HT1080 (cell line): ENCODE measurements at places on chromosomes 2 and 18.

DNA sequence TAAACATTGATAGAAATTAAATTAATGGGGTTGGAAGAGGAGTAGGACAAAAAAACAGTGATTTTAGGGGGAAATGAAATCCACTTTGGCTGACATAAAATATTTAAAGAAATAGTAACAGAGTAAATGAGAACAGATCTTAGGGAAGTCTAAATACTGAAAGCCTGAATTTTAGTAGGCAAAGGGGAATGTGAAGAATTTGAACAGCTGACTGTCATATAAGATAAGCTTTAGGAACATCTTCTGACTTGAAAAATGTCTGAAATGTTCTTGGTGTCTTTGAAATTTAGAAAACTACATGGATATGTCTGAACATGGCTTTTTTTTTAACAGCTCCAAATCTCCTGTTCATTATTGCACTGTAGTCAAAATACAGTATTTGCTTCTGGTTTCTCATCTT, 150.3 kb downstream of the CALCRL start:
- no peak for DNase-seq

- DNase-seq, result peak; percentile 36
Observed at GRCh38 chr2:53286345-53286744, 481.3 kb upstream of the CHAC2 start.

DNA sequence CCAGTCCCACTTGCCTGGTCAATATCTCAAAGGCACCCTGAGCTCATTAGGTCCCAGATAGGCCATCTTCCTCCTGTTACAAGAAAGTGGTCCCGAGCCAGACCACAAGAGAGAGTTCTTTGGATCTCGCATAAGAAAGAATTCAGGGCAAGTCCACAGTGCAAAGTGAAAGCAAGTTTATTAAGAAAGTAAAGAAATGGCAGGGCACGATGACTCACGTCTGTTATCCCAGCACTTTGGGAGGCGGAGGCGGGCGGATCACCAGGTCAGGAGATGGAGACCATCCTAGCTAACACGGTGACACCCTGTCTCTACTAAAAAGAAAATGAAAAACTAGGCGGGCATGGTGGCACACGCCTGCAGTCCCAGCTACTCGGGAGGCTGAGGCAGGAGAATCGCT, 10.8 kb upstream of the SMAD7 start:
- DNase-seq, result no peak

- no peak for DNase-seq
Observed at GRCh38 chr2:232668805-232669444, 28.2 kb upstream of the GIGYF2 start.

GRCh38 chr2:10406016-10406415, 42.1 kb downstream of the ODC1 start:
- DNase-seq, result no peak

DNA sequence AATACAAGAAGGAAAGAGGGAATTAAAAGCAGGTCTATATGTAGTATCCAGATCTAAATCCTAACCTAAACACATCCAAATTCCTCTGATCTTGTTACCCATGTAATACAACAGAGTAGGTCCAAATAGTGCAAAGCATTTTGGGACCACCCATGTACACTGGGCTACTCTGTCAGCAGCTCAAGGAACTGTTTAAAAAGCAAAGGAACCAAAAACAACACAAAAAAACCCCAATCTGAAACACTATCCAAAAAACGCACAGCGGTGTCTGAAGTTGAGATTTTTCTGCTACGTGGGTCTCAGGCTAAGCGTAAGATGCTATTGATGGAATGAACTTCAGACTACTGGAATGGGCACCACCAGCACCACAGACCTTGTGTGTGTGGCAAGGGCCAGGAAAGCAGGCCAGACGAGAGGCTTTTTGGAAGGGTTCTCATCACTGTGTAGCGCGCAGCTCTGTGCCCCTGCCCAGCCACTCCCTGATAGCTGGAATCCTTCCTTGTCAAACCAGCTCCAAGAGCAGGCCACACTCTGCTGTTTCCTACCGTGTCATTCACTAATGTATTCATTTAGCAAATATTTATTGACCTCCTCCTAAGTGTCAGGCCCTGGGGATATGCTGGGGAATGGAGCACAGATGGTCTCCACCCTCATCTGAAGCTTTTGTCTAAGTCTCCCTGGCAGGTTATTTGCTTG, 101.4 kb downstream of the COLEC12 start:
- no peak for DNase-seq

DNA sequence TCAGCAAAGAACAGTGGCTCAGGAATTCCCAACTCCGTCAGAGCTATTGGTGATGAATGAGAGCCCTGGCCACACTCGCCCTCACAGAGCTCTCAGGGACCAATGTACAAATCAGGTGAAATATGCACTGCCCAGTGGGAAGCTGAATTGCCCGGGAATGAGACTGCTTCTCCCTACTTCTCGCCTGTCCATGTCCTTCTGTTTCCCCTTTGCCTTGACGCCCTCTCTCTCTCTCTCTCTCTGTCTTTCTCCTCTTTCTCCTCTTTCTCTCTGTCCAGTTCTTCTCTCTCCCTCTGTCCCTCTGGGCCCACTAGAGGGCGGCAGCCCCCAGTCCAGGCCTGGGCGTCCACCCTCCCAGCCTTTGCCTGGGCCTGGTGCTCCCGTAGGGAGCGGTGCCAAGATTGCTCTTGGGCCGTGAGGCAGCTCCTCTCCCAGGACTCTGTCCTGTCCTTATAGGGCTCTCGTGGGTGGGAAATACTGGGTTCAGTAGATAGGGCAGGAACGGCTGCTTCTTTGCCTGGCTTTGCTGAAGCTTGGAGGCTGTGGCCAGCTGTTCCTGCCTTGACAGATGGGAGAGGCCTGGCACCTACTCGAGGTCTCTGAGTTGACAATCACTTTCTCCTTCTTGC, 28.4 kb upstream of the PUM2 start:
- peak; percentile 76 for DNase-seq

DNA sequence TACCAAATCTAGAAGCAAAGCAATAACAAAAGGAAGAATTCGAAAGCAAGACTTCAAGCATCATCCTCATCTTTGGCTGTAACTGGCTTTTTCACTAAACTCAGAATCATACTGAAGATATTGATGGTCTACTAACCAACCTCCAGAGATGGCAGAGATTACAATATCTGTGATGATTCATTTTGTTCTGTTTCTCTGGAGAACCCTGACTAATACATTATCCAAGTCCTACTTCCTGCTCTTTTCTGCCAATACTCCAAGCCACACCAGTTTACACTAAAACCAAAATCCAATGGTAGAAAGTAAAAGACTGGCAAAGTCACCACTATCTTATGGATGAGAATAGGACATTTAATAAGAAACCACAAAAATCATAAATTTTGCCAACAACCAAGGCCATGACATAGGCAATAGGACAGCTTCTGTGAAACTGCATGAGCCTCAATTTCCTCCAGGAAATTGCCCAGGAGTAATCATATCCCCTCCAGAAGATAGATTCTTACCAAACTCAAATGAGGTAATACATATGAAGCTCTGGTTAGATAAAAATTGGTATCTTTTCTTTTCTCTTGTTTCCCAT, 159.8 kb downstream of the METTL4 start:
- DNase-seq, result peak; percentile 87

DNA sequence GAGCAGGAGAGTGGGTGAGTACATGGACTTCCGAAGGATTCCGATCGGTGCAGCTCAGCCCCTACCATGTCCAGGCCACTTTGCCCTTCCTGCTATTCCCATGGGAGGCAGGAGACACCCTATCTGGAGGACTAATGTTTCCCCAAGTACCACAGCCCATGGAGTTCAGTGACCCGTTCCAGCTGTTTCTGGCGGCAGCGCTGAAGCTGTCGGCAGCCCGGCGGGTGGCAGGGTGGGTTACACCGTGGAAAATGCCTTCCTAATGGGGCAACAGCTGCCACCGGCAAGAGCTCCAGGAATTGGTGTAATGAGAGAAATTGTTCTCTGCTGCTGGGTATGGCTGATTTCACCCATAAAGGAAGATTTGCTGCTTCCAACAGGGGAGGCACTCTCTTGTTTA, 98.3 kb downstream of the MYCN start:
- DNase-seq, result no peak

- no peak for DNase-seq
Observed at GRCh38 chr2:41723526-41723925, 324.3 kb upstream of the PKDCC start.

- DNase-seq, result no peak
Observed at GRCh38 chr2:106138543-106139237, 55.4 kb downstream of the UXS1 start.

DNA sequence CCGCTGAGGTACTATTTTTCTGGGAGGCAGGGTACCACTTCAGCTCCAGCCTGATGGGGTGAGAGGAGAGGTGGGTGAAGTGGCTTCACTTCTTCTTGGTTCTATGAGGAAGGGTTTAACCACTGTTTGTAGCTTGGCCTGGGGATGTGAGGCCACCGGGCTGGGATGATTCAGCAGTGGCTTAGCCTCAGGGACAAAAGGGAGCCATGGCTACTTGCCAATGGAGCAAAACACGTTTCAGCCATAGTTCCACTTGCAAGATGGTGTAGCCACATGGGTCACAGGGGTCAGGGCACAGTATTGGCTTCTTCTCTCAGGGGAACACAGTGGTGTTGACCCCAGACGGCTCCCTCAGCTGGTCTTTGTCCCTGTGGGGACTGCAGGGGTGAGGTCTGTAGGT, 14.9 kb downstream of the ZDBF2 start:
- peak; percentile 30 for DNase-seq

- no peak for DNase-seq
Observed at GRCh38 chr2:30024281-30024680, 102.9 kb upstream of the ALK start.

DNA sequence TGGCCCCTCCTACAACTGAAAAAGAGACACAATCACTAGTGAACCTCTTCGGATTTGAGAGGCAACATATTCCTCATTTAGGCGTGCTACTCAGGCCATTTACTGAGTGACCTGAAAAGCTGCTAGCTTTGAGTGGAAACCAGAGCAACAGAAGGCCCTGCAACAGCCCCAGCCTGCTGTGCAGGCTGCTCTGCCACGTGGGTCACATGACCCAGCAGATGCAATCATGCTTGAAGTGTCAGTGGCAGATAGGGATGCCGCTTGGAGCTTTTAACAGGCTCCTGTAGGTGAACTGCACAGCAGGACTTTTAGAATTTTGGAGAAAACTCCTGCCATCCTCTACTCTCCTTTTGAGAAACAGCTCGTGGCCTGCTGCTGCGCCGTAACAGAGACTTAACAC, 578.6 kb upstream of the RAB6C start:
- no peak for DNase-seq
